ENCODE measurements at places on chromosomes 11 and 22. TPM values are rescaled to one million over a fixed set of nuclear protein-coding genes. Genes with fewer than 3 reads are reported as not detected.
A peak's percentile ranks its signal among the peaks of the same experiment; 100 is the strongest.

- DNase-seq: peak; percentile 64
Observed at GRCh38 chr22:22877523-22878210, 9.9 kb upstream of the IGLL5 start.

GRCh38 chr11:6563667-6564066, 39.7 kb downstream of the RRP8 start:
- DNase-seq: no peak

DNA sequence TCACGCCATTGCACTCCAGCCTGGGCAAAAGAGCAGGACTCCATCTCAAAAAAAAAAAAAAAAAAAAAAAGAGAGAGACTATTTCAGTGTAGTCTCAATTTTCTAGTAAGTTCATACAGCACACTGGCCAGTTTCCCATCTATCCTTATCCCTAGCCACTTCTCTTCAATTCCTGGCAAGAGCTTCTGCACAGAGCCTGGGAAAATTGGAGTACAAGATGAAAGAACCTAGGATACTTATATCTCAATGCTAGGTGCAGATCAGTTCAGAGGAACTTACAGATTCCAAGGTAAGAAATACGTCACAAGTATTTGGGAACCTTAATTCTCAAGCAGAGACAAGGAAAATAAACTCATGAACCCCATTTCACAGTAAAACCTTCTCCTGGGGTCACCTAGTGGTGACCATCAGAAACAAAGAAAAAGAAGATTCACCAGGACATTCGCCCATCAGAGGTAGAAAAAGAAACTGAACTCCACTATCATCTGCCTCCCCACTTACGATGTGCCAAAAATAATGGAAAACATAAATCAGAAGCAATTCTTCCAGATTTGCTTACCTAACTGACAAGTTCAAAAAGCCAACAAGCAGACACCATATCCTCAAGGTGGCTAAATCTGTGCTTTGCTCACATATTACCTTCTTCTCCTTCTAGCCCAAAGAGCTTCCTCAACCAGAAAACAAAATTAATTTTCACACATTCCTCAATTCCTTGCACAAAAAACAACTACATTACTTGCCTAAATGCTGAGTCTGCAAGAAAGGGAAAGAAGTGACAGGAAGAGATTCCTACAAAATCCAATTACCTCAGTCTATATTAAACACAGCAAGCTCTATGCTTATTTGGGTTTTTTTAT, 4.9 kb downstream of the DENND5A start:
- no peak for DNase-seq

GRCh38 chr11:48007677-48008076, 27.3 kb downstream of the PTPRJ start:
- no peak for DNase-seq

The TMEM191C gene
- total RNA-seq: 0.70 TPM

The EMID1 gene
- not detected for total RNA-seq

The KRTAP5-10 gene
- not detected for total RNA-seq

DNA sequence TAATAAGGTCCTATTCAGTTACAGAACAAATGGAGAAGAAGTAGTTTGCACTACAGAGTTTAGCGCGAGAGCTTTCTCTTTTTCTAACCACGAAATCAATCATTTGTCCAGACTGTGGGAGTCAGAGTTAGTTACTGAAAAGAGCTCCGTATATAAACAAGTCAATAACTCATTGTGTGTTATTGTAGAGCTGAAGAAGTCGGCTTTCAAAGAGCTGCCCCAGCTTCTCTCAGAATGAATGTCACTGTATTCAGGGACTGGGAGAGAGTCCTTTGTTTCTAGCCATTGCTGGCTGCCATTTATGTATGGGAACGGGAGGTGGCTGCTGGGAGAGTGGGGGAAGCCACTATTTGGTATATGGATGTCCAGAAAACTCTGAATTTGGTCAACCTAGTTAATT, 227.8 kb downstream of the DCDC1 start:
- DNase-seq: no peak

GRCh38 chr22:16958475-16958874, 49.5 kb downstream of the GAB4 start:
- DNase-seq: no peak

GRCh38 chr11:16797776-16798175, 59.3 kb downstream of the C11orf58 start:
- DNase-seq: no peak

The MYO7A gene
- total RNA-seq: 0.20 TPM

DNA sequence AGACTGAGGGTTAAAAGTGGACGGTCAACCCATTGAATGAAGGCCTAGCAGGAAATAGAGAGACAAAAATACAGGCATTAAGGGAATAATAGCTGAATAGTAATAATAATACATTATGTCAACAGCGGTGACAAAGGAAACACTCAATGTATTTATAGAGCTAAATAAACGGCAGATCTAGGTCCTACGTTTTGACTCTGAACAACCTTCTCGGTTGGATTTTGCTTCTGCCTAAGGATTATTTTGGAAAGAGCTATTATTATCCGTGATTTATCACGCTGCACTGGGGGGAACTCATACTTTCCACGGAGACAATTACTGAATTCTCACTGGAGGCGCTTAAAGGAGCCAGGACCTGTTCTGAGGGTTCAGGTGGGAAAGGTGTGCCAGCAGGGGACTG, 118.2 kb upstream of the KIRREL3 start:
- no peak for DNase-seq

DNA sequence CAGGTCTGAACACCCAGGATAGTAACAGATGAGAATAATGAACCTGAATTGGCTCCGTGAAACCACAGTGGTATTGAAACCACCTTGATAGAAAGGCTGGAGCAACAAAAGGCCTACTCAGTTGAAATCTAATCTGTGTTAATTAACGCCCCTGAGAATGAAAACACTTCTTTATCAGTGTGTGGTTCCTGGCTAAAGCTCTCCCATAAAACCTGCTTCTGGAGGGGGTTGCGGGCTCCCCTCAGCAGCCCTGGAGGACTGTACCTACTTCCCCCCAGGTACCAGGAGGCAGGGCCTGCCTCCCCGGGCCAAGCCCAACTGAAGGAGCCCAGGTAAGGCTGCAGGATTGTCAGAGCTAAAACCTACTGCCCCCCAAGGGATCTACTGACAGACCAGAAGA, 54.6 kb downstream of the PLEKHA7 start:
- DNase-seq: no peak

GRCh38 chr11:20934516-20934915, 265.1 kb downstream of the NELL1 start:
- DNase-seq: no peak

The FGF19 gene
- not detected for total RNA-seq

The LMO2 gene
- total RNA-seq: 0.13 TPM

GRCh38 chr11:10309163-10310093, 4.6 kb downstream of the ADM start:
- DNase-seq: no peak

The SCN2B gene
- total RNA-seq: not detected

DNA sequence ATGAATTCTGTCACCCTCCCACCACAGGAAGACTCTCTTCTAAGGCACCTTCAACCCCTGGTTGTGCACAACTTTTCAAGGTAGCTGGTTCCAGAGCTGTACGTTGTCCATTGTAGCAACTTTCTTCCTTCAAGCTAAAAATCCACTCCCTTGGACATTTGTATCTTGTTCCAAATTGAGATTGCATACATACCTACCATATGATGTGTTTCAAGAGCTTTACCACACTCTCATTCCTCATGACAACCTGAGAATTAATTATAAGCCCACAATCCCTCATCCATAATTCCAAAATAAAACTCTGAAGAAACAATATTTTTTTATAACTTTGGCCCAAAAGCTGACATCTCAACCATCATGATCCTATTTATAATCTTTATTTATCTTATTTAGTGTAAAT, 3.0 kb downstream of the OR52W1 start:
- DNase-seq: no peak

DNA sequence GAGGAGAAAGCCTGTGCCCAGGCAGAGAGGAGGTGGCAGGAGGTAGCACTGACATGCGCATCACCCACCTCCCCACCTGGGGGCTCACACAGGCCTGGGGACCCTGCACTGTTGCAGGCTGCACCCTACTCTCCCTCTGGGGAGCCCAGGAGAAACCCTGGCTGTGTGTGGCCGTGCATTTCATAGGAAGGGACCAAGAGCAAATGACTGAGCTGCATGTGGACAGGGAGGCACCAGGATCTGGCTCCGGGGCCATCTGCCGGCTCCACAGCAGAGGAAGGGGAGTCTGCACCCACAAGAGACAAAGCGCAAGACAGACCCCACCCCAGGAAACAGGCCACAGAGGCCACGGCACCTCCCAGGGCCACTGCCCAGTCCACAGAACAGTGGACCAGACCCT, 22.7 kb downstream of the BID start:
- no peak for DNase-seq

DNA sequence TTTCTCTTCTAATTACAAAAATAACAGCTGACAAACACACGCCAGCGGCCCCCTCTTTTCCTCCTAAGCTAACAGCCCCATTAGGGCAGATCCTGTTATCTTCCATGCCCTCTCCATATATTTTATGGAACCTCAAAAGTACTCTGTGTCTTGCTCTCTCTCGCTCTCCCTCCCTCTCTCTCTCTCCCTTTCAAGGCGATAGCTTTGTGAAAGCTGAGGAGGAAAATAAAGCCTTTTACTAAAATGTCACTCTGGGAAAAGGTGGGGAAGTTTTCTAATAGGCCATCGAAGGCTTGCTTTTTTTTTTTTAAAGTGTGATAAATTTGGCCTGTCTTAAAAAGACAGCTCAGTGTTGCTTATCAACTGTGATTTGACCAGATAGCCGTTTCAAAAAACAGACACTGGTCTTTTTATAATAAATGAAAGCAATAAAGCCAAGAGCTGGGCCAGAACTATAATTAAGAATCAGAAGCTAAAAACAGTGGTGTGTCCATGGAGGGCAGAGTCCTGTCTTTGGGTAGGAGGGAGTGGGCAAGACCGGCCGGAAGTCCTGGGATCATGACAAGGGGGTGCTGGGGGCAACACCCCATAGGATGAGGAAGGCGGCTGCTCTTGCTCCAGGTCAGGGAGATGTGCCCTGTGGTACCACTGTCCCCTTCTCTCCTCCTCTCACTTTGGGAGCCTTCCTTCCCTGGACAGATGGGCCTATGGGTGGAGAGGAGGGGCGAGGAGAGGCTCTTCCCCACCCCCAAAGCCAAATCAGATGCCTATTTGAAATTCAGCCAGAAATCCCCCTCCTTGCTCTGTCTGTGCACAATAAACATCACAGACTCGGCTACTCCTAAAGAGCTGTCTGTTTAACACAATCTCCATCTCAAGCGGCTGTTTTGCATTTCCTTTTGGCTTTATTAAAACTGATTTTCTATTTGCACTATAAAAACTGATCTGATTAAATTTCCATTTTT, 267.2 kb downstream of the BUD13 start:
- no peak for DNase-seq

DNA sequence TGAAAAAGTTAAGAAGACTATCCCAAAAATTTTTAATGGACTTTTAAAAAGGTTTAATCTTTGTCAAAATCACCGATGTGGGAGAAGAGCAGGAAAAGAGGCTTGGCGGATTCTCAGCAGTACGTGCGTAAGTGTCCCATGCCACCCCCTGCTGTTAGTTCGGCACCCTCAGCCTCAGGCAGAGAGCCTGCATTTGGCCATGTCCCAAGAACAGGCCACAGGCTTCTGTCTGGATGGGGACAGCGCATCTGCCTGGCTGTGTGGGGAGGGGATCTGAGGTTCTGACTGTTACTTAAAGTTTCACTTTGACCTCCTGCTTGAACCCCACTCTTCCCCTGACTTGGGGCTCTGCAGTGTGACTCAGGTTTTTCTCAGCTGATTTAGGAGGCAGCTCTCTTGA, 35.3 kb downstream of the EXT2 start:
- DNase-seq: no peak

The CDKN1C gene
- 1.1 TPM for total RNA-seq

DNA sequence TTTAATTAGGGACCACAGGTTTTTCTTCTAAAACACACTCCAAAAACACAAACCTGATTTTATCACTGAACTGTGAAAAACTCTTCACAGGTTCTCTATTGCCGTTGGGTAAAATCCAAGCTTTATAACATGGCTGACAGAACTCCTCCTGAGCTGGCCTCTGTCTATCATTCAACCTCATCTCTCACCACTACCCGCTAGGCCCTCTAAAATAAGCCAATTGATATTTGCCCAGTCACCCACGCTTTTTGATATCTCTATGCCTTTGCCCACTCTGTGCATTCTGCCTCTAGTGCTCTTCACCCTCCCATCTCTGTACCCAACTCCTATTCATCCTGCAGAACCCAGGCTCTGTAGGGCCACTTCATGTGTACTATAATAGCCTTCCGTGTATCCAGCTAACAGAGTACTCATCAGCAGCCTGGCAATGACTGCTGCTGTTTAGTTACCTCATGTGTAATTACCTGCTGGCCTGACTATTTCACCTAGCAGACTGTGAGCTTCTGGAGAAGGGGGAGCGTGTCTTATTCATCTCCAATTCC, 1.1 kb upstream of the CNGA4 start:
- DNase-seq: no peak

- DNase-seq: no peak
Observed at GRCh38 chr11:73570415-73571114, 27.3 kb downstream of the FAM168A start.

DNA sequence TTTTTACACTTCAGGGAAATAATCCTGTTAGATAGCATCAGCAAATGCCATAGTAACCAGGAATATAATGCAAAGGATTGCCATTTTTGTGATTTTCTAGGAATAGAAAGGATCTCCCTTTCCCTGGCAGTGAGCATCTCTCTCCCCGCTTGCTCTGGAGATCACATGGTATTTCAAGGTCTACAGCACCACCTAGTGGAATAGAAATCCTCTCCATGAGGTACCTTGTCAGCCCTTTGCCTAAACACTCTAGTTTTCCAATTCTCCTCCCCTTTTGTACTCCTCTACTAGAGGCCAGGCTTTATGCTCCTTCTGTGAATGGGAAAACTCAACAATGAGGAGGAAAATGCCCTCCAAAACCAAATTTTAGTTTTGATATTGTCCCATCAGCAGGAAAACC, 78.4 kb downstream of the XRRA1 start:
- no peak for DNase-seq

The KCNC1 gene
- total RNA-seq: not detected

GRCh38 chr22:20106849-20107237, 9.1 kb upstream of the RANBP1 start:
- no peak for DNase-seq

GRCh38 chr11:65615950-65616574, 486 bp downstream of the PCNX3 start:
- DNase-seq: no peak

The YPEL1 gene
- total RNA-seq: 2.4 TPM

The CCDC89 gene
- total RNA-seq: 0.22 TPM

- DNase-seq: peak; percentile 83
Observed at GRCh38 chr11:128757235-128757711, 63.4 kb downstream of the FLI1 start.

DNA sequence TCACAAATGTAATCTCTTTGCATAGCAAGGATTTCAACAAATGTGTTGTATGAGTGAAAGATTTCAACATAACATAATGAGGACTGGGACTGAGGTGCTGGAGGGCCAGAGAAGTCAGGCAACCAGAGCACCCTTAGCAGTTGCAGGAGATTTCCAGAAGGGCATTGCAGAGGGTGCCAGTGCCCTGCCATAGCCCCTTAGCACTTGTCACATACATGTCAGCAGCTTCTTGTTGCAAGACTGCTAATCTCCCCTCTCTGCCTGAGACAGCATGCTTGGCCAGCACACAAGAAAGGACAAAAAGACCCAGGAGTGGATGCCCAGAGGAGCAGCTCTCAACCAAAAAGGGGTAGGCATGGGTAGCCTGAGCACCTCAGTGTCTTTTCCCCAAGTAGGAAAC, 43.2 kb downstream of the BBOX1 start:
- DNase-seq: no peak
